DMS79 (cell line): ENCODE measurements at places on chromosomes 4 and X.

GRCh38 chr4:7828011-7828720, 111.5 kb downstream of the AFAP1 start:
- DNase-seq = no peak

- no peak for DNase-seq
Observed at GRCh38 chr4:56252561-56253152, 134.6 kb downstream of the AASDH start.

GRCh38 chr4:52572936-52573485, 86.1 kb downstream of the USP46 start:
- no peak for DNase-seq

DNA sequence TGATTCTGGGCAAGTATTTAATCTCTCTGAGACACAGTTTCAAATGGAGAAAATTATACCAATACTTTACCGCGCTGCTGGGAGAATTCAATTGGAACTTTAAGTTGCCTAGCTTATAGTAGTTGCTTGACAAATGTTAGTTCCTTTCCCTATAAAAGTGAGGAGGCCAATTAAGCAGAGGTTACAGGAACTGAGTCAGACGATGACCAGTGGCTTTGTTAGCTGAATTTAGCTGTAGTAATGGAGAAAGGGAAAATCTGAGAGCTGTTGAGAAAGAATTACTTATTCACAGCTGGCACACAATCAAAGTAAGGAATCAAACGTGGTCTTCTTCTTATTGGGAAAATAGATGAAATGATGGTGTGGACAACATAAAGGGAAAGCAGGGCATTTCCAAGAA, 29.6 kb downstream of the SMARCA1 start:
- DNase-seq = no peak
